ENCODE measurements at places on chromosomes 6 and 20.
A peak's percentile ranks its signal among the peaks of the same experiment; 100 is the strongest.

- DNase-seq = peak; percentile 51
These were observed 903 bp downstream of the CNKSR3 start for GRCh38 chr6:154509421-154510143.

- peak; percentile 38 for DNase-seq
These were observed 20.6 kb downstream of the CNBD2 start for GRCh38 chr20:35988910-35989463.

GRCh38 chr6:82057846-82058554 lies 189.5 kb downstream of the IBTK start:
- DNase-seq = peak; percentile 70

DNA sequence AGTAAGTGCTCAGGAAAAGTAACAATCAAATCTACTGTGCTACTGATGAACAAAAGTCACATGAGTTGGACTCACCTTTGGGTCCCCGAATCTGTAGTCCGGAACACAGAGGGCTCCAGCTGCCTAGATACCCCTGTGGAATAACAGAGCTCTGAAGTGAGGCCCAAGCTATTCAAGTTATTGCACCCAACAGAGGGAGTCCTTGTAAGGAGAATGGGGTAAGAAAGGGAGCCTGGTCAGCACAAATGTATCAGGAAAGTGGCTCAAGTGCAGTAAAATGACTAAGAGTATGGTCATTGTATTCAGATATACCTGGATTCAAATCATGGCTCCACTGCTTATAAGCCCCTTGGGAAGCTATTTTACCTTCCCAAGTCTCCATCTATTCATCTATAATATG lies 20.9 kb downstream of the EDN1 start:
- DNase-seq = peak; percentile 26

DNA sequence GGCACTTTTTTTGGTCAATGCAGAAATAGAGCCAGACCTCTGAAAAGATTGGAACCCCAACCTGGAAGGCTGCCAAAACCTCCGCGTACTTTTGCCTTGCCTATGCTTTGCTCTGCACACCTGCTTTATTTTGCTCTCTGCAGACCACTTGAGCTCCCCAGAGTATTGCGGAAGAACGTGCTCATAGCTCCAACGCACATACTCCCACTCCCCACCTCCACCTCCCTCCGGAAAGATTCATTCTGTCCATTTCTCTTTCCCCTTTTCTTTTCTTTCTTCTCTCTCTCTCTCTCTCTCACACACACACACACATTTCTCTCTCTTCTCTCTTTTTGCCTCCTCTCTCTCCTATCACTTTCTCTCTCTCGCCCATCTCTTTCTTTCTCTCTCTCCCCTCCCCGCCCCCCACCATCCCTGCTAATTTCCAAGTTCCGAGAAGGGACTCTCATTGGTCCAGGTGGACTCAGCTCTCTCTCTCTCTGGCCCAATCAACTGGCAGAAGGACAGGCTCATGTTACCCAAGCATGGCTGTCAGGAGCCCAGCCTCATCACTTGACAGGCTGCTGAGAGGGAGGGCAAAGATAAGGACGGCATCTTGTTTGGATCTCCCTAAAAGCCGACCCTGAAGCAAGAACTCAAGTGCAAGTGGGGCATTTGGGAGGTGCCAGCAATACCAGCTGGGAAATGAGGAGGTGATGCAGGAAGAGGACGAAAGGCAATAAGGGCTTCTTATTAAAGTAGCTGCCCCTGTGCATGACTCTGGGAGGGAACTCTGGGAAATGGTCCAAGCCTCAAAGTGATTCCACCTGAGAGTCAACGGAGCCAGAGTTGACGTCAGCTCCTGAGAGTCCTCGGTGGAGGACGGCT lies 246.1 kb downstream of the LY86 start:
- no peak for DNase-seq

DNA sequence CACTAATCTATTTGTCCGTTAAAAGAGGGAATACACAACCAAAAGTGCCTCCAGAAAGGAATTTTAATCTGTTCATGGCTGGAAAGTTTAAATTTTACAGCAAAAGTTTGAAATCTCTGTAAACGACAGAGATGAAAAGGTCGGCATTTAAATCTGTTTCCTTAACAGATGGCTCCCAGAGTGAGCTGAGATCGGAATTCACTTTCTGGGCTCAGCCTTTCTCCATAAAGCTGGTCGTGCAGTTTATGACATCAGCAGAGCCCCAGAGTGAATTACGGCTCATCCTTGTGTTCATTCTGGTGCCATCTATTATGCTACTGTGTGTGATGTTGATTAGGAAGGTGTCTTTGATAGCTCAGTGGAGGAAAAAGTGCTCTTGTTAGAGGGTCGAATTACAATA lies 117.6 kb upstream of the ZFP64 start:
- DNase-seq = no peak

GRCh38 chr6:87101067-87101466 lies 6.2 kb upstream of the CGA start:
- DNase-seq = no peak

- no peak for DNase-seq
These were observed 241.0 kb downstream of the DLL1 start for GRCh38 chr6:170049641-170050561.

DNA sequence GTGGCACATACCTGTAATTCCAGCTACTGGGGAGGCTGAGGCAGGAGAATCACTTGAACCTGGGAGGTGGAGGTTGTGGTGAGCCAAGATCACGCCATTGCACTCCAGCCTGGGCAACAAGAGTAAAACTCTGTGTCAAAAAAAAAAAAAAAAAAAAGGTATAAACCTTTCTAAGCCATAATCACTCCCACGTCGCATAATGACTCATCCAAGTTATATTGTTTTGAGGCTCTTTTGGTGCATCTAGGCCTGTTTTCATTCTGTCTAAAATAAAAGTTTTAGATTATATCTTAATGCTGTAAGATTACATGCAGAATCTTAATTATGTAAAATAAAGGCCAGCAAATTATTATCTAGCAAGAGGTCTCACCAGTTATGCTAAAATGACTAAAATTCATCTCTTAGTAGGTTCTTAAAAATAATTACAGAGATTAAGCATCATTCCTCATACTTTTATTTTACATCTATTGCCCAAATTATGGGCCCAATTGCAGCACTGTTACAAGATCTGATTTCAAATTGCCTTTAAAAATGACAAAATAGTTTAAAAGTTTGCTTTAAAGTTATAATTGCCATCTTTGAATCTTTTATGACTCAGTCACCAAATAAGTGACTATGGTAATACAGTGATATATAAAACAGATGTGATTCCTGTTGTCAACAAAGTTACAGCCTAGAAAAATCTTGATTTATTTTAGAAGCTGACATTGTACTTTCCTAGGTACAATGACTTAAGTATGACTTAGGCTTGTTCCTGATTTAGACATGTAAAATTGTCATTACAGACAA lies 10.4 kb upstream of the SUMO4 start:
- DNase-seq = peak; percentile 40

GRCh38 chr6:44332585-44332984 lies 9.9 kb upstream of the SPATS1 start:
- DNase-seq = peak; percentile 28

DNA sequence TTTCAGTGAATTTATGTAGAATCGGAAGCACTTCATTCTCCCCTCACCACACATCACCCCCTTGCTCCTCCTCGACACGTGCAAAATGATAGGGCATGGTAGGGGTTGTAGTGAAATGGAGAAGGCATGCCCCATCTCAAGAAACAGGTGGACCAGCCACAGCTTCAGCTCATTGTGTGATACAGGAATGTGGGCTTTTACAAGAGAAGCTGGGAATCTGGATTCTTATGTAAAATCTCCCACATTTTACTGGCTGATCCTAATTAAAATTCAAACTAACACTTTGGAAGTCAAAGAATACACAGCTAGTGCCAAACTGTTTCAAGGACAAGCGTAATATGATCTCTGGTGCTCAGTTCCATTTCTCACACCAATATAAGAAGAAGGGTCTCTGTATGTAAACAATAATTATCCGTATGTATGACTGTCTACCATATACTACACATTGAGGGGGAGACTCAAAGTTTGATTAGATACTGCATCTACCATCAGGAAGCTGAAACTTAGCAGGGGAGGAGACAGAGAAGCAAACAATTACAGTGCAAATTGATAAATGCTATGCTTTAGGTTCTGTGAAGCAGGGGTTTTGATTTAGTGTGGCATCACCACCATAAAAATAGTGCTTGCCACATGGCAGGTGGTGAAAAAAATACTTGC lies 24.3 kb upstream of the KIAA0408 start:
- no peak for DNase-seq

GRCh38 chr6:25449774-25450173 lies 170.6 kb downstream of the CARMIL1 start:
- no peak for DNase-seq

- peak; percentile 85 for DNase-seq
These were observed 24.3 kb downstream of the RBL1 start for GRCh38 chr20:37071481-37071911.

GRCh38 chr20:22462975-22463914 lies 121.1 kb downstream of the FOXA2 start:
- DNase-seq = no peak

DNA sequence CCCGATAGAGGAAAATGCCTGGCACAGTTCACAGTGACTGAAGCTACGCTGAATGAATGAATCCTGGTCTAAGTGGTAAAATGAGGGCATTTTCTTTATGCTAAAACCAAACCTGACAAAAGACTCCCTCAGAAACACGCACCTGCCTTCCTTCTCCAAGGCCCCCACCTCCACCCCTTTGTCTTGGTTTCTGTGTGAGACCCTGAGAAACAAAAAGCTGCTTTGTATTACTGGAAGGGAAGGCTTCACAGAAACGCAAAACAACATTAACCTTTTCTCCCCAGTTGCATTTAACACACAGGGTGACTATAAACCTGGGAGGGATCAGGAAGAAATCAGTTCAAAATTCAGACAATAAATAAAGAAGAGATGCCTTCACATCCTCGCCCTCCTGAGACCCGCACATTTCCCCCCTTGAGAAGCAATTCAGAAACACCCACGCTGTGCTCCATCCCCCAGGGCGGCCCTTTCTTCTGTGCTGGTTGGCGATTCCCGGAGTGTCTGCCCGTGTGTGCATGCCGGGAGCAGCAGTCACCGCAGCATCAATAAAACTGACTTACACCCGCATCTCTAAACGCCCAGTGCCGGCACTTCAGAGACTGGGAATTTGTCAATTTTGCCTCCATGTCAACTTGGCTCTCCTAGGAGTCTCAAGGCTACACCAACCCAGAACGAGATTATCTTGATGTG lies 67.2 kb upstream of the TRAF3IP2 start:
- DNase-seq = peak; percentile 6

DNA sequence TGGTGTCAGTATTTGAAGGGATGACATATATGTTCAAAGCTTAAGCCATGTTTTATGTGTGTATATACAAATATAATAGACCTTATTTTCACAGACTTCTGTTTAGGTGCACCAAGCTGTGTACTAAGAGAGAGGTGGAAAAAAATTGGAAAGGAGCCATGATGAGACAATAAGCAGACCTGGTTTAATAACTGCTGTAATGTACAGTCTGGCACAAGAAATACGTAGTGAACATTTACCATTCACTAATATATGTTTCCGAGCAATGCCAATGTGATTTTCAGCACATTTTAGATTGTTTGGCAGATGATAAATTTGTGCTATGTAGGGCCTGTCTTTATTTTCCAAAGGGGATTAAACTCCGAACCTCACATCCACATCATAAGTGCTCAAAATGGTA lies 116.3 kb downstream of the KHDC1L start:
- DNase-seq = no peak

- no peak for DNase-seq
These were observed 528.7 kb downstream of the DOK5 start for GRCh38 chr20:55004044-55004443.

- DNase-seq = no peak
These were observed 198.2 kb downstream of the GMPR start for GRCh38 chr6:16436550-16436949.

GRCh38 chr6:134622382-134623173 lies 304.7 kb upstream of the SGK1 start:
- DNase-seq = no peak

All from EH (cell line).